ENCODE measurements at places on chromosomes 5 and 9.

DNA sequence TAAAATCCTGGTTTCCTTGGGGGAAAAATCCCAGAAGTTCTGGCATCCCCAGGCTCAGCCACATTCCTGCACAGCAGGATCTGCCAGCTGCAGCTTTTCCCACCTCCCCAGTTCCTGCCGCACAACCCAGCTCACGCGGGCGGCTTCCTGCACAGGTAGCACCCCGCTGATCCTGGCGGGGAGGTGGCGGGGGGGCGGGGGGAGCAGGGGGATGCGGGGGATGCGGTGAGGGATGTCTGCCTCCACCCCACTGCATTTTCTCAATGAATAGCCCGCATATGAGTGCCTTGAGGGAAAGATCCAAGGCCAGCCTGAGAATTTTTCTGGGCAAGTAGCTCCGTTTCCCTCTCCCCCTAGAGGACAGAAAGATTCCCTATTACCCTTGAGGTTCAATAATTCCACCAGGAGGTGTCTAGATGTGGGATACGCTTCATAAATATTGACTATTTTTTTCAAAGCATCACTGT, 21.1 kb downstream of the GFPT2 start:
- DNase-seq, result no peak

- no peak for DNase-seq
Measured at GRCh38 chr5:68891718-68892117, 202.1 kb upstream of the SLC30A5 start.

DNA sequence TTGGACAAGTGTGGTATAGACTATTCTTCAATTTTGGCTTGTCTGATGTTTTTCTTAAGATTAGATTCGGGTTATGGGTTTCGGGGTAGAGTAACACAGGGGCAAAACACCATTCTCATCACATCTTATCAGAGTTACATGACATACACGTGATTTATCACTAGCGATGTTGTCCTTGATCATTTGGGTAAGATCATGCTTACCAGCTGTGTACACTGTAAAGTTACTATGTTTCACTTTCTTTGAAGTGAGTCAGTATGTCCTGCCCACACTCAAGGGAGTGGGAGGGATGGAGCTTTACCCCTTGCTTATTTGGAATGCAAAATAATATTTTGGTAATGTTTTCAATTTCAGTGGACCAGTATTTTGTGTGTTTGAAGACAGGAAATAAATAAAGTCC, 101.8 kb upstream of the TAF11L2 start:
- DNase-seq, result no peak

GRCh38 chr9:34578241-34579103, 11.1 kb downstream of the CNTFR start:
- no peak for DNase-seq

DNA sequence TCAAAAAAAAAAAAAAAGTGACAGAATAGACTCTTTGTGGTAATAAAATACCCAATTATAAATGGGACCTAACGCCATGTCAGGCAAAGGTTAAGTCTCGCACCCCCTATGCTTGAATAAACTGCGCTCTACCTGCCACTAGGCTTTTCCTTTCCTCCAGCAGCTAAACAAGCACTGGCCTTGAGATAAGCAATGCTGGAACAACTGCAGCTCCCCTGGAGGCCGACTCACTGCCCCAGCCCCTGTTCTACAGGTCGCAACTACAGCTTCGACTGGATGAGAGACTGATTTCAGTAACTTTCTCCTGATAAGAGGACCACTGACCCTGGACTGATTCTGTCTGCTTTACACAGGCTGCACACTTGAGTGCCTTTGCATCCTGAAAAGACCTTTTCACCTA, 210.2 kb downstream of the HSPA4 start:
- no peak for DNase-seq

DNA sequence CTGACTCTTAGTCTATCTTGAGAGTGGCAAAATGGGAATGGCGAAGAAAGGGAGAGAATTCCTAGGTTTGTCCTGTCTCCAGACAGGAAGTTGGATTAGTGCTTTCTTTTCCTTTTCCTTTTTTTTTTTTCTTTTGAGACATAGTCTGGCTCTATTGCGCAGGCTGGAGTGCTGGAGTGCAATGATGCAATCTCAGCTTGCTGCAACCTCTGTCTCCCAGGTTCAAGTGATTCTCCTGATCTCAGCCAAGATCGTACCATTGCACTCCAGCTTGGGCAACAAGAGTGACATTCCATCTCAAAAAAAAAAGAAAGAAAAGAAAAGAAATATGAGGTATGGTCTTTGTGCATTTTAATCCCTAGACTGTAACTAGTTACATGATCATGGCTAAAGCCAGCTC, 12.6 kb upstream of the KIF27 start:
- no peak for DNase-seq

GRCh38 chr9:82153032-82153431, 164.5 kb downstream of the SPATA31D1 start:
- no peak for DNase-seq

- DNase-seq, result no peak
Measured at GRCh38 chr9:69611221-69611620, 61.0 kb downstream of the APBA1 start.

DNA sequence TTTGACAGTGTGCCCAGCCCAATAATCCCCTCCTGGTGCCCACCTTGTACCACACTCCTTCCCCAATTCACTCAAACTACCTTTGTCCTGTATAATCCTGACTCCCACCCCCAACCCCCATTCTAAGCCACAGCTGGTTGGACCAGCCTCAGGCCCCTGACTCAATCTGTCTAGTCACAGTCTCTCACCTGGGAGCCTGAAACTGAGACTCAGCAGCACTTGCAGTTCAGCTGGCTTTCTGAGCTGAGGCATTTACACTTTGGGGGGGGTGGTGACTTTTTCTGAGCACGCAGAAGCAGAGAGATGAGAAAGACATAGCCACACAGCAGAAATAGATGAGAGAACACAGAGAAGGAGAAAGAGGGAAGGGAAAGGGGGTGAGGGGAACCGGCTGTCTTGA, 247.3 kb downstream of the MAN2A1 start:
- no peak for DNase-seq

DNA sequence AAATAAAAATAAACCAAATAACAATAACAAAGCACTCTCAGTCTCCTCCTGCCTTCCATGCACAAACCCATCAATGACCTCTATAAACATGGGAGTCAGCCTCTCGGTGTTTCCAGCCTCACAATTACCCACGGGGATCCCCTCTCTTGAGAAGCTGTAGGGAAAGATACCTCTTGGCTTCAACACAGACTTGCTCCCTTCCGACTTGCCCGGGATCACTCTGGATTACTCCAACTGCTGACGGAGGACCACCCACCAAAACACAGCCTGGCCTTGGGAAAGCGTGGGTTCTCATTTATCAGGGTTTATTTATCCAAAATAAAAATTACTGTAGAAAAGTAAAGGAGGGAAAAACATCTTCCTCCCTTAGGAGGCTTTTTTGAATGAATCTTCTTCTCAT, 11.5 kb upstream of the NKX2-5 start:
- DNase-seq, result no peak

DNA sequence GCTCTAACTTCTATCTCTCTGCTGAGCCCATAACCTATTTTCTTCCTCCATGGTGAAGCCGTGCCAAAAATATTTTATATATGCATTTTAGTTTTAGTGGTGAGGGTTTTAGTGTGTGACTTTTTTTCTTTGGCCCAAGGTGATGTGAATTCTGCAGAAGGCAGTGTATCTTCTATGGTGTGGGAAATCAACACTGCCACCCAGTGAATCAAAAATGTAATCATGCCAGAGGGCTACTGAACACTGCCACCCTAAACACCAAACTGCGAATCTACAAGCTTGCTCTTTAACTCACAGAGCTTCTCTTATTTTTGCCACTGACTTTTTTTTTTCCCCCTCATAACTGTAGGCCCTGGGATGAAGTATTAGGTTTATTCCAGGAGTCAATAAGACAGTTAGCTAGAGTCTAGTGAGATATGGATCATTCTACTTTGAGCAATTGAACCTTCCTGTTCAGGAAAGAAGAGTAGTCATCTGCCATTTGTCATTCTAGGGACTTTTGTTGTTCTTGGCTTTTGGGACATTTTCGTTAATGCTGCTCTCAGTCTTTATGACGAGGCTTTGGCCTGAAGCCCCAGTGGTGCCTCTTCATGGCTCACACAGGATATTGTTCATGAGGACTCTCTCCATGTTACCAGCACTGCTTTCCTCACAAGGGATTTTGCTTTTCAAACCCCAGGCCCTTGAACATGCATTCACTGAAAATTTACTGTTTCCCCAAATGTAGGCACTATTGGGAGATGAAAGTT, 53.1 kb downstream of the C7 start:
- no peak for DNase-seq

DNA sequence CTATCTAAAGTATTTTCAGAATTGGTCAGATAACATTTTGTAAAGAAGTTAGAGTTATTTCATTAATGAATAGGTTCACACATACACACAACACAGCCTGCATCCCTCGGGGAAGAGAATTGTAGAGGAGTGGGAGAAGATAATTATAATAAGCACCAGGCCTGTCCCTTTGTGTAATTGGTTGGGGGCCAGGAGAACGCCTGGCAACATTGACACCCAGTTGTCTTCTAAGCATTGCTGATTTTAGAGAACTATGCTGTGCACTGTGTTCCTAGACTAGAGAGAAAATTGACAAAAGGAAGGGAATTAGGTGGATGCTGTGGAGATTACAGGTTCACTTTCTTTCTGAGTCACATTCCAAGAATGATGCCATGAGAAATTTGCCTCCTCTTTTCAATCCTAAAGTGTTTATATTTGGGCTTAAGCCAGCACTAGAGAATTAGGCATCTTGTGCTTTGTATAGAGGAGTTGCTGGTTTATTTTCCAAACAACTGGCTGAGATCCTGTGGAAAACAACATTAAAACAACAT, 247.6 kb downstream of the COX7C start:
- DNase-seq, result no peak

DNA sequence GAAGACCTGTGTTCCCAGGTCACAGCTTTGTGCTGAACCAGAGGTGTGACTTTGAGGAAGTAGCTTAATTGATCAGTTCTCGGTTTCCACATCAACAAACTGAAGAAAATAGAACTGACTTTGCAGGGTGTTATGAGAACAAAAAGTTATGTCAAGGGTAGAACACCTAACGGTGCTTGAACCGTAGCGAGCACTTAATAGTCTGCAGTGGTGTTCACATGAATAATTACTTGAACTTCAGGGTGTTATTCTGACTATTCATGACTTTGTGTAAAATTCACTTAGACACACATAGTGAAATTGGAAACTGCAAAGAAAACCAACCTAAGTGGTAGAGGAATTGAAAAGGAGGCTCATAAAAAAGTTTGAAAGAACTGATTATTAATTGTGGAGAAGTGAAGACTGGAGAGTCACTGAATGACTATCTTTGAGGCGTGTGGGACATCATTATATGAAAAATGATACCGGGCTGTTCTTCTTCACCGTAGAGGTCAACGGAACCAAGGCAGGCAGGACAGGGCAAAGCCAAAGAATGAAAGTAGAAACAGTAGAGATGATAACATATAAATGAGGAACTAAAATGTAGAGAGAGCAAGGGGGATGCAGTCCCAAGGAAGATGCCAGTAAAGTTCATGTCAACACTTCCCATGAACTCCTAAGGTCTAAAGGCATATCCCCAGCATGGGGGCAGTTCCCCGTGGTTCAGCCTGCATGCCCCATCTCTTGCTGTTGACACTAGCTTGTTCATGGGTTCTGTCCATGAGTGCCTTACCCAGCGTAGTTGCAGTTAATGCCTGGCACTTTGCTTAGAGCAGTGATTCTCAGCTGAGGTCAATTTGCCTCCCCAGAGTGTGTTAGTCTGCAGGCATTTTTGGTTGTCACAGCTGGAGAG, 118.7 kb downstream of the ZNF462 start:
- DNase-seq, result no peak

GRCh38 chr9:108211411-108211955, 644.3 kb downstream of the ACTL7B start:
- no peak for DNase-seq

DNA sequence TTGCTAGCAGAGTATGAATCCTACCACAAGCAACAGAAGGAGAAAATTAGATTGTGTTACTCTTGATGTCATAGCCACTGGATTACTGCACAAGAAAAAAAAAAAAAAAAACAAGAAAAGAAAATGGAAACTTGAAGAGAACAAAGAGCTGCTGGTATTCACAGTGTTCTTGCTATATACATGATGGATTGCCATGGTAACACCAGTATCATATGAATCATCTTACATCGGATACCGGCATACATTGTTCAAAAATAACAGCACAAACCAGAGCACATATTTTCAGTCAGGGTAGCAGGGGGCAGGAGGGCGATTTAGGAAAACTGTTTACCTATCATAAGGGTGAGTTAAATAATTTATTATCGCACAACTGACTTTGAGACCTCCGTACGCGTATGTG, 472.9 kb downstream of the PDE4D start:
- DNase-seq, result no peak

DNA sequence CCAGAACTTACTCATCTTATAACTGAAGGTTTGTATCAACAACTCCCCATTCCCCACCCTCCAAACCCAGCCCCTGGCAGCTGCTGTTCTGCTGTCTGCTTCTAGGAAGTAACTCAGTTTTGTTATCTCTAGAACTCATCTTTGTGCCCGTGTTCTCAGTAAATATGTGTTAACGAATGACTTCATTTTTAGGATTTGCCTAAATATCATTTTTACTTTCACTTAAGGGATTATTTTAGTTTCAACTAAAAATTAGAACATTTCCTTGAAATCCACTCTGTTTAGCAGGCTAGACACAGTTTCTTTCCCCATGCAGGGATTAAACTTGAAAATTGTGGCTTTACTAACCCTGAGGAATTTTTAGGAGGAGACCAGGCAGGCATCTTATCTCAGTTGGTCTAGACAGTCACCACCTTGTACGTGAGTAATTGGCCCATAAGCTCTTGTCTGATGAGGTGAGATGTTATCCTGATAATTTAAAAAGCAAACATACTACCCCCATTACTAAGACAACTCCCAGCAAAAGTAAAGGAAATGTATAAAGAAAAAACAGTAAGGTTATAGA, 68.2 kb upstream of the TNFAIP8 start:
- no peak for DNase-seq

DNA sequence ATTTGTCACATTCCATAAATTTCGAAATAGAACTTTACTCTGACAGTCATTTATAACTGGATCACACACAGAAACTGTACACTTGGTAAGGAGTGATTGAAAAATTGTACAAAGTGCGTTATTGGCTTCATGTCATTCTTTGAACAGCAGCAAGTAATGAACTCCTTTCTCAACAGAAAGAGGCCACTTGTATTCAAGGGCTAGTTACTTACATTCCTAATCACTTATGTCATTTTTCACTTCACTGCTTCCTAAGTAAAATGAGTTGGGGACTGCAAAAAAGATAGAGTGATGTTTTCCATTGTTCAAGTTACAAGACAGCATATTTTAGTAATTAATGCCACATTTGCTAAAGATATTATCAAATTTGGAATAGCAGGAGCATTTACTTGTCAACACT, 893.2 kb downstream of the DTWD2 start:
- DNase-seq, result no peak

GRCh38 chr9:84371737-84372136, 31.2 kb upstream of the SLC28A3 start:
- no peak for DNase-seq
